ENCODE measurements at places on chromosomes 3 and 15.

DNA sequence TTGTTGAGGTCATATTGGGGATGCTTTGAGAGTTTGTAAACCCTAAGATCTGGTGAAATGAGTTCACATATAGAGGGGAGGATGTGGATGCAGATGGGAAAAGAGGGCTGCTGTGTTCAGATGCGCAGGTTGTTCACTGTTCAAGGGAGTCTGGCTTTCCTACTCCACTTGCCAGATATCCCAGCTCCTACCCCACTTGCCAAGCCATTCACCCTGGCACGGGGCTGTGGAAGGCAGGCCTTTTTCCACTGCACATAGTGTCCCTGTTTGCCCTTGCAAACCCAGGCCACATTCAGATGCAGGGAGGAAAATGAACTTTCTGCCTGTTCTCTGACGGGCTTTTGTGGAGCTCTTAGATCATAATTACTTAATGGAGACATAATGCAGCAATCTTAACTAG is 29.0 kb downstream of the CRABP1 start:
- DNase-seq = no peak

GRCh38 chr3:195956577-195956976 is 48.2 kb upstream of the TNK2 start:
- no peak for DNase-seq

GRCh38 chr15:89429023-89429422 is 67.4 kb downstream of the RHCG start:
- DNase-seq = no peak

DNA sequence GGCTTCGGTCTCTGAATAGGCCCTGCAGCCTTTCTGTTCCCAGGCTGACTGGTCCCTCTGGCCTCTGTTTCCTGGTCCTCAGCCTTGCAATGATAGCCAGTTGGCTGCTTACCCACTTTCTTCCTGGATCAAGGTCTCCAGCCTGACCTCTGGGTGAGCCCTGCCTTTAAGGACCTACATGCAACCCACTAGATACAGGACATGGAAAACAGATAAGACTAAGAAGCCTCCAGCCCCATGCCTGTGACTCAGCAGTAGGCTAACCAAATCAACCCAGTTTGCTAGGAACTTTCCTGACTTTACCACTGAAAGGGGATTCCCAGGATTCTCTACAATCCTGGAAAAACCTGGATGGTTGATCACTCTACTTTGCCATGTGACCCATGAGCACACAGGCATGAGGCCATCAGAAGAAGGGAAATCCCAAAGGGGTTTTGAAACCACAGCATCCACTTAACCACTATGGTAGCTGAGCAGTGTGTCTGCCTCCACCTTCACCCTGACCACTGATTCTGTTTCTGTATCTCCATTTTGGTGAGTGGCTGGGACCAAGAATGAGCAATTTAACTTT is 188.1 kb downstream of the CHST2 start:
- no peak for DNase-seq

DNA sequence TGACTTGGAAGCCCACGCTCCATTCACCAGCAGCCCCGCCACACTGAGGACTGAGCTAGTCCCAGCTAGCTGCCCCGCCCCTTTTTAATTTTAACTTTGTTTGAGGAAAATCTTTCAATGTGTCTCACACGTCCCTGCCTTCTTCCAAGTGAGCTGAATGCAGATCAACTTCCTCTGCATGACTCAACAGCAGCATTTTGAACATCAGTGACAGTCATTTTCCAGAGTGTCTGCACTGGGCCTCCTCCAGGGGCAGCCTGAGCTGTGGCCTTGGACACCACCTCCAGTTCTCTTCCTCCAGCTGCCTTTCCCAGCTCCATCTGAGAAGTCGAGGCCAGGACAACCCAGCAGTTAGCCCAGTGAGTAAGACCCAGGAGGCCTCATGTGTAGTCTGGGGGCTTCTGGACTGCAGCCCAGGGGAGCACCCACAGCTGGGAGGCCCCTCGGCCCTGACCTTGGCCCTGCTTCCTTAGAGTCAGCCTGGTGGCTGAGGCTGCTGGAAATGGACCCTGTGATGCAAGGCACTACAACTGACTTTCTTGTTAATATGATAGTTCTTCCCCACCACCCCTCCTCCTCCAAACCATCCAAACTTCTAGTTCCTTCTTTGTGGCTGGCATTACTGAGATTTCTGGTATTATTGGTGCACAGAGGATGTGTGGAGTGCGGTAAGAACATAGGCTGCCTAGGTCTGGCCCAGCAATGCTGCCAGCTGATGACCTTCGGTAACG is 21.4 kb upstream of the ESYT3 start:
- DNase-seq = no peak

GRCh38 chr3:111952866-111953450 is 25.9 kb upstream of the ABHD10 start:
- DNase-seq = no peak

DNA sequence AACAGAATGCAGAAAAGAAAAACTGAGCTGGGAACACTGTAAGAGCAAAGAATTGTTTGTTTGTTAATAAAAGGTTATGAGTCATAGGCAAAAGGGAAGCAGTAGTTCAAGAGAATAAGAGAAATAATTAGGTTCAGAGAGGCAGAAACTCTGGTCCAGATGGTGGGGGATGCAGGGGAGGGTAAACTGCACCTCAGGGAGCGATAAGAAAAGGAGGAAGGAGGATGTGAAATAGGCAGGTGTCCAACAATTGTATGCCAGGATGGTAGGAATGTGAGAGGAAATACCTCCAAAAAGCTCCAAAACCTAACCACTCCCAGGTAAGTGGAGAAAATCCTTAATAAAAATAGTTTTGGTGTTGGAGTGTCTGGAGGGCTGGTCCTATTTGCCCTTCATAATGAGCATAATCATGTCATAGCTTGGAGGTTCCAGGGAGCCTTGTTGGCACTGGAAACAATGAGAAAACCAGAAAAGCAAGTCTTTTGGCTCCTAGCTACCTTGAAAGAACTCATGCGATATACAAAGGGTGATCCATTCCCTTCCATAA is 405.4 kb upstream of the TBL1XR1 start:
- DNase-seq = no peak

DNA sequence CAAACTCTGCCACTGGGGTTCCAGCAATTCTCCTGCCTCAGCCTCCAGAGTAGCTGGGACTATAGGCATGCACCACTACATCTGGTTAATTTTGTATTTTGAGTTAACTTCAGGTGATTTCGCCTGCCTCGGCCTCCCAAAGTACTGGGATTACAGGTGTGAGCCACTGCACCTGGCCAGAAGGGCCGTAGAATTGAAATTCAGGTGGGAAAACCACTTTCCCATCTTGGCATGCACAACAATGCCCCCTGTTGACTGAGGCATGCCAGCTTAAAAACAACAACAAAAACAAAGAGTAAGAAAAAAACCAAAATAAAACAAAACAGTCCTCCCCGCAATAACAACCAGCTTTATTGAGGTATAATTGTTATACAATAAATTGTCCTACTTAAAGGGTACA is 32.6 kb upstream of the RAB11A start:
- DNase-seq = no peak

Data from activated naive CD4-positive, alpha-beta T cell (primary cell).